Astrocyte of the spinal cord (primary cell): ENCODE measurements at places on chromosomes 2 and 18.

- no peak for DNase-seq
Observed at GRCh38 chr2:61853086-61853846, 594 bp downstream of the FAM161A start.

DNA sequence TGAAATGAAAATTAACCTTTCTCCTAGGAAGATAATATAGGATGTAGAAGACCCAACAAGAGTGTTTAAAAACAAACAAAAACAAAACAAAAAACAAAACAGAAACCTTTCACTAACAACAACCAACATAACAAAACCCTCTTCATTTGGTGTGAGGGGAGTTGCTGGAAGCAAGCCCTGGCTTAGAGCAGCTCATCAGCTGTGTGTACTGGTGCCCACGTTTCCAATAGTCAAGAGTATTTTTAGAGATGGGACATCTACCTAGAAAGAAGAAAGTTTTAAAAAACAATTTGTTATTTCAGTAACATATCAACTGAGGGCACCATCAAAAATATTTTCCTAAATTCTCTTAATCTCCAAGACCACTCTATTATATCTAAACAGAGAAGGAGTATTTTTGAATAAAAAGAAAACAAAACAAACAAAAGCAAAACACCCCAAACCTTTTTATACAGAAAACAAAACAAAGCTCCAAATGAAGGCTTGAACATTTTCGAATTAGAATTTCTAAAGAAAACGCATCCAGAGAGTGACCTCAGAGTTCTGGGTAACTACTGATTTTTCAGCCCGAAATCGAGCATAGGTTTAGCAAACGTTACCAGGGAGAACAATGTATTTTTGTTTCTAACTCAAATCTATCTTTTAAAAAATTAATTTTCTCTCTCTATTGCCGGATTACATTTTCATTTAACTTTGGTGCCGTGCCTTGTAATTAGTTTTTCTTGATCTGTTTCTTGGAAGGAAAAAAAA is 134.6 kb downstream of the INSIG2 start:
- no peak for DNase-seq

DNA sequence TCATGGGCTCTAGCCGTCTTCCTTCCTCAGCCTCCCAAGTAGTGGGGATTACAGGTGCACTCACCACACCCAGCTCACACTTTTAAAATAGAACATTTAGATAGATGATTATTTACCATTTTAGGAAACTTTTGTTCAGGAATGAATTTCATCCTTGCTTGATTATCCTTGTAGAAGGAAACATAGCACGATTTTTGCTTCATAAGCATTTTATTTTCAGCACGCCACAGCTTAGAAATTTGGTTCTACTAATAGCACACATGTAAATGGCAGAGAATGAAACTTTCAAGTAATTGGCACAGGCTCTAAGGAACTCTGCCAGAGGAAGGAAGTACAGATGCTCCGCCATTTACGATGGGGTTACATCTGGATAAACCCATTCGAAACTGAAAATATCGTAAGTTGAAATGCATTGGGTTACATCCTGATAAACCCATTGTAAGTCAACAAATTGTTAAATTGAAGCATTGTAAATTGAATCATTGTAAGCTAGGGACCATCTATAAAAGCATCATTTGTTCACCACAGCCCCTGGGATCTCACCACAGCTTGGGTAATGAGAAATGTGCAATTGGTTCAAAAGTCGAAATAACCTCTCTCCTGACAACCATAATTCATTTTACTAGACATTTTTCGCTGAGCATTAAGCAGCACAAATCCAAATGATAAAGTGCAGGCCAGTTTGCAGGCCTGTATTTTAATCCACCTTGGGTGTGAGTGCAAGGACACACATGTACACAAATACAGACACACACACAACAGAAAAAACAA is 33.2 kb downstream of the FRZB start:
- no peak for DNase-seq

DNA sequence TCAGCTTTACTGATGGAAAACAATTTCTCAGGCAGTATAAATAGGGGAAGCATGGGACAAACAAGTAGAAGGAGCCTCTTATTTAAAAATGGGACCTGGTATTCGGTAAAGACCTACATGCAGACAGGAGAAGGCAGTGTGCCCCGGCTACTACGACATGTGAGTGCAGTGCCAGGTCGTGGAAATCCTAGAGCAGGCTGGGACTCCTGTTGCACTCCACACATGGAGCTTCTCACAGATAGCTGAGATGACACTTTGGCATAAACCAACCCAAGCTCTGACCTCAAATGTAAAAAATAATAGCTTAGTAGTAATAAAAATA is 885 bp upstream of the DSEL start:
- no peak for DNase-seq

- peak; percentile 65 for DNase-seq
Observed at GRCh38 chr2:132670496-132671150, 618 bp upstream of the LYPD1 start.

- DNase-seq, result no peak
Observed at GRCh38 chr2:98472132-98472650, 27.5 kb downstream of the INPP4A start.

- no peak for DNase-seq
Observed at GRCh38 chr2:68753318-68753717, 18.7 kb downstream of the ARHGAP25 start.

GRCh38 chr2:159808032-159808425 is 10.0 kb upstream of the CD302 start:
- DNase-seq, result no peak

GRCh38 chr2:112301171-112301584 is 25.8 kb downstream of the ZC3H6 start:
- peak; percentile 18 for DNase-seq

DNA sequence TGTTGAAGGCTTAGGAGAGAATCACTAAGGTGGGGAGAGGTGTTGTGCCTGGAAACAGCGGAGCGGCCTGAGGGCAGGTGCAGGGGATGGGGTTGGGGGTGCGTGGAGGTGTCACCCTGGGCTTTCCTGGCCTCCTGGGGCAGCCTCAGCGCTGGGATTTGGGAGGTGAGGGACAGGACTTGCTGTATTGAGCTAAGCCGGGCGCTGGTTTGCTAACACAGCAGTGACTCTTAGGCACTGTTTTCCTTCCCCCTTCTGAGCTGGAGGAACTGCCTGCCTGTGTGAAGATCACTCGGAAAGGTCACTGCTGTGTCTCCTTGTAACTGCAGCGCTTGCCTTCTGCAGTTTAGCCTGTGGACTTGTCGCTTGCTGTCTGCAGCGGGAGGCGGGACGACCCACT is 21.2 kb downstream of the PRELID3A start:
- DNase-seq, result no peak

GRCh38 chr18:3151399-3152264 is 68.1 kb downstream of the MYOM1 start:
- DNase-seq, result peak; percentile 33

DNA sequence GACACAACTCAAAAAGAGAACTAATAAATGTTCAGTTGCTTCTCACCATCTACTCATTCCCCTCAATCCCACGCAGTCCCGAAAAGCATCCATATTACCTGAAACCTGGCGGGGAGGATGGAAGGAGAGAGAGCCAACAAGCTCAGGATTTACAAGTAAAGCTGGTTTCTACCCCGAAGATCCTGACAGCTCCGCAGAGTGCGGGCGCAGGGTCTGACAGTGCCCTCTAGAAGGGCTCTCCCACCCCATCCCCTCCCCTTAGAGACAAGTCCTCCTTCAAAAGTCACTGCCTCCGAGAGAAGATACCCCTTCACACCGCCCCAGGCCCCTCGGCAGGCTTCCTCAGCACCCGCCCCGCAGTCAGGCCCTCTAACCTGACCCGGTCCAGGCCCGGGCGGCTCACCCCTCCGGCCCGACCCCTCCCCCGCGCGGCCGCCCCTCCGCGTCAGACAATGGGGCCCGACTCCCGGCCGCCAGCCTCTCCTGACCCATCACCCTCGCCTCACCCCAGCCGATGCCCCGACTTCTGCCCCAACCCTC is 550 bp downstream of the RAB1A start:
- no peak for DNase-seq

GRCh38 chr18:75297731-75298130 is 87.1 kb downstream of the TSHZ1 start:
- DNase-seq, result no peak

- no peak for DNase-seq
Observed at GRCh38 chr18:59917422-59917821, 17.6 kb downstream of the PMAIP1 start.

- no peak for DNase-seq
Observed at GRCh38 chr2:73290049-73290839, 3.1 kb downstream of the EGR4 start.

- no peak for DNase-seq
Observed at GRCh38 chr2:220521551-220521950, 894.1 kb downstream of the SLC4A3 start.

DNA sequence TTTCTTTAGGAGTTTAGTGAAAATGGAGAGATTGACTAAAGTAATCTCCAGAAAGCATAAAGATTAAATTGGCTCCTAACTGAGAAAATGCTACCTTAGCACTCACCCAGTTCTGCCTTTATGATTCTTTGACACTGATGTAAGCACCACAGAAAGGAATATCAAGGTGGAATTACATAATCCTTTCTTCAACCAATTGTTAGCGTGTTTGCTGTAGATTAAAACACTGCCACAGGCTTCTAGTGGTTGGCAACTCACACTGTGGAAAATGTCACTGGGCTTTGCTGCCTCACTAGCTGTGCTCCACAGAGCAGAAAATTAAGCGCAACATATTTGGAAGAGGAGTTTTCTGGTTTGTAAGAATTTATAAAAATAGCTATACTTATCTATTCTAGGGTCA is 104.1 kb downstream of the DLGAP1 start:
- no peak for DNase-seq

DNA sequence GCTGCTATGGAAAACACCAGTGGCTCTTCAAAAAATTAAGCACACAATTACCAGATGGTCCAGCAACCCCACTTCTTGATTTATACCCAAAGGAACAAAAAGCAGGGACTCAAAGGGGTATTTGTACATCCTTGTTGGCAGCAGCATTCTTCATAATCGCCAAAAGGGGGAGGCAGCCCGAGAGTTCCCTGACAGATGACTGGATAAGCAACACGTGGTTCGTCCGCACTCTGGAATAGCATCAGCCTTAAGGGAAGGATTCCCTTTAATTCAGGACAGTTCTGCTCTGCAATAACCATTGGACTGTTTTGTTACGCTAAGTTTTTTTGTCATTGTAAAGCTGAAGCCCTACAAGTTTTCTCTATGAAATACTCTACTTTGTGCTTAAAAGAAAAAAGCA is 76.7 kb upstream of the TWIST2 start:
- peak; percentile 13 for DNase-seq

- no peak for DNase-seq
Observed at GRCh38 chr2:217827430-217828201, 175.2 kb downstream of the TNS1 start.

DNA sequence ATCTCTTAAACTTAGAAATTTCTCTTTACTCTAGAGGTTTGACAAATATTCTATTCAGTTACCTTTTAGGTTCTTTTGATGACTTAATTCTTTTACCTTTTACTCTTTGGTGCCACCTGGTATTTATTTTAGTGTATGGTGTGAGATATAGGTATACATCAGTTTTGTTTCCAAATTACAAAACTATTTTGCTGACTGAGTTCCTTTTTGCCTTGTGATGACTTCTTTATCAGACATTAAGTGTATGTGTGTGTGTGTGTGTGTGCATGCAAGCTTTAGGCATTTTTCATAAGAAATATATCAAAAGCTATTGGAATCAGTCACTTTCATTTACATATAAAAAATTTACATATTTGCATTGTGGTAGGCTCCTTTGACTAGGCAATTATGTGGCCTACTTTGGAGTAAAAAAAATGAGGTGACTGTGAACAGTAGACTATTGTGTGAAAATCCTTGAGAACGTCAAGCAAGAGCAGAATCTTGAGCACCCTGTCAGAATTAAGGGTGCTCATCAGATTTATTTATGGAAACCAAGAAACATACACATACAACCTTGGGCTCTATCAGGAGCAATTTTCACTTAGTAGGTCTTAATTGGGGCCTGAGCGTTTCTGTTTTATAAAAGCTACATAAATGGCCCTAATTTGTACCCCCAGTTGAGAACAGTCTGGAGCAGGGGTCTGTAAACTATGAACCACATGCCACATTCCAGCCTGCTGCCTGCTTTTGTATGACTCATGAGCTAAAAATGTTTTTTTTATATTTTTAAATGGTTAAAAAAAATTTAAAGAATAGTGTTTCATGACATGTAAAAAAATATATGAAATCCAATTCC is 415.9 kb downstream of the SLC4A3 start:
- DNase-seq, result peak; percentile 69

DNA sequence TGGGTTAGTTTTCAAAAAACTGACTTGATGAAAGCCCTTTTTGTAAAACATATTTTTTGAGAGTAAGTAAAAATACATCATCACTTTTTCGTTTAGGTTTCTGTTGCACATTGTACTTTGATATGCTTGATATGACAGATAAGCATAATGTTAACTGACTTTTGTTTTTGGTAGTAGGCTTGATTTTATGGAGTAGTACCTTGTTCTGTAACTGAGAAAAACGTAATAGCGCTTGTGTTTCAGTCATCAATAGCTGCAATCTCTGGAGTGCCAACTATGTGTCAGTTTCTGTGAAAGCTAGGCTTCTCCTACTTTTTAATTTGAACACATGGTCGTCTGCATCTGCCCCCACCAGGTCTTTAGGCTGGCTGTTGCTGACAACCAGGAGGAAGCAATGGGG is 1.3 kb downstream of the LCLAT1 start:
- no peak for DNase-seq
